ENCODE measurements at places on chromosomes 1 and 21.

DNA sequence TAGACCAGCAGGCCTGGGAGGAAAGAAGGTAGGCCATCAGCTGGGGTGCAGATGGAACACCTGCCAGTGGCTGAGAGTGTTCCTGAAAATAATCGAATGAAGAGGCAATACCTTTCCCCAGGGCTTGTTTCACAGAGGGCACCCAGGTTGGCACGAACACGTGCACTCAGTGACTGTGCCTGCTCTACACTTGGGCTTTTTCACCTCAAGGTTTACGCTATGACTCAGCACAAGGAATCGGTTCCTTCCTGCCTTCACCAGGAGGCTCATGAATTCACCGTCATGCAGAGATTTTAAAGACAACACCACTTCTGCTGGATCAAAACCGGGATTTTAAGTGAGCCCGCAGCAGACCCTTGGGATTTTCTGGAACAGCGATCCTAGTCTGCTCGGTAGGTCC, 118.5 kb upstream of the ADAR start:
- no peak for DNase-seq

DNA sequence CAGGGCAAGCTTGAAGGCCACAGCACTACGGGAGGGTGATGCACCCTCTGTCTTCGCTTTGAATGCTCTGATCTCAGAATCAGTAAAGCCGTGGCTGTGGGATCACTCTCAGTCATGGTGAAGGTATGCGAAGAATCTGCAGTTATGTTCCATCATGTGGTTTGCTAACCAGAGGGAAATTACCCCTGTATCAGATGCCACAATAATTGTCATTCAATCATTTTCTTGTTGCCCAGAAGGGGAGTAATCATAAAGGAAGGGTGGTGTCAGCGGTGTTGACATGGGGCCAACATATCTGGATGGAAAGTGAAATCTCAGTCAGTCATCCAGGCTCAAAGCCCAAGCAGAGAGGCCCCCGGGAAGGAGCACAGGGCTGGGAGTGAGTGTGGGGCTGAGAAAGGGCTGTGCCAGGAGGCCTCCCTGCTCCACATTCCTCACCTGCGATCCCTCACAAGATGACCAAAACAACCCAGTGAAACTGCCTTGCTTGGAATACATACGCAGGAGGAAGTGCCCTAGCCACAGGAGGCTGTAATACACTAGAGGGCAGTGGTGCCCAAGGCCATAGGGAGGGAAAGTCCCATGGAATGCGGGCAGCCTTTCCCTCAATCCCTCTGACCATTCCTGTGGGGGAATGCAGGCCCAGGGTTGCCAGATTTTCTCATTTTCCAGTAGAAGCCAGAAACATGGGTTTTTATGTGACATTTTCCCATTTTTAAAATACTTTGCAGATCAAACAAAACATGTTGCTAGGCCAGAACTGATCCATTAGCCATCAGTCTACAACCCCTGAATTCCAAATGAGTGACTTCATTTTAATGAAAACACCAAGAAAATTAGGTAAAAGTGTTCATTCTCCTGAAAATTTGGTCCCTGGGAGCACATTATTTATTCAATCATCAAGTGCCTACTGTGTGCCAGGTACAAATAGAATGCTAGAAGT, 95.7 kb upstream of the VANGL1 start:
- DNase-seq = no peak

DNA sequence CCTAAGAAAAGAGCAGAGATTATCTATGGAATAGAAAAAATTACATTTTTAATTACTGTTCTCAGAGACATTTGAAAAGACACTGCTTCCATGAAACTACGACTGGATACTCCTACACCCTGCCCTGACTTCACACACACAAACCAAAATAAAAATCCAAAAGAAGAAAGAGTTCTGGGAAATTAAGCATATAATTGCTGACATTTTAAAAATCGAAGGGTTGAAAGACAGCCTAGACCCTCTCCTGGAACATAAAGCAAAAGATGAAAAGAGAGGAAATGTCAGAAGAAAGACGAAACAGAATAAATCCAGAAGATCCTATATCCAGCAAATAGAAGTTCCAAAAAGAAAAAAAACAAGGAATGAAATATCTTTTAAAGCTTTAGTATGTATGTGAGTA, 32.8 kb upstream of the EEIG2 start:
- no peak for DNase-seq

DNA sequence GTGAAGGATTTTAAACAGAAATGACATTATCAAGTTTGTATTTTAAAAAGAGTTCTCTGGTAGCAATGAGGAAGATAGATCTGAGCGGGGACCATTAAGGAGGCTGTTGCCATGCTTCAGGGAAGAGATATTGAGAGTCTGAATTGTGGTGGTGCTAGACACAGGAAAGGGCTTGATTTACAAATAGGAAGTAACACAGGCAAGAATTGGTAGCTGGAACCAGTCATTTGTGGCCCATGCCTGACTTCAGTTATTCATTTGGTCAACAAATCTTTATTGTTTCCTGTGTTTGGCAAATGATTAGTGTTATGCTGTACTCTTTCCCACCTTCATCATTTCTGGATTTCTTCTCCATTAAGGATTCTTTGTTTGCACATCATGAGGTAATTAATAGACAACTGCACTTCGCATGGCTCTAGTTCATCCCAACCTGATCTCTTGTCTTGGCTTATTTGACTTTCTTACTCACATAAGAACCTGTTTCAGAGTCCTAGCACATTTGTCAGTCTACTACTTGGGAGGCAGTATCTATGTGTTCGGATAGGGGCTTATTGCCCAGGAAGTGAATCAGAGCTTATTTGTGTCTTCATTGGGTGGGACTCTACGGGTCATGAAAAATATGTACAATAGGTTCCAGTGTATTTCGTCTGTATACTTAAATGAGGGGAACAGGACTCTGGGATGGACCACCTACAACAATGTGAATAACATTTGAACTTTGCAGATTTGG, 32.3 kb downstream of the EEIG2 start:
- DNase-seq = no peak

DNA sequence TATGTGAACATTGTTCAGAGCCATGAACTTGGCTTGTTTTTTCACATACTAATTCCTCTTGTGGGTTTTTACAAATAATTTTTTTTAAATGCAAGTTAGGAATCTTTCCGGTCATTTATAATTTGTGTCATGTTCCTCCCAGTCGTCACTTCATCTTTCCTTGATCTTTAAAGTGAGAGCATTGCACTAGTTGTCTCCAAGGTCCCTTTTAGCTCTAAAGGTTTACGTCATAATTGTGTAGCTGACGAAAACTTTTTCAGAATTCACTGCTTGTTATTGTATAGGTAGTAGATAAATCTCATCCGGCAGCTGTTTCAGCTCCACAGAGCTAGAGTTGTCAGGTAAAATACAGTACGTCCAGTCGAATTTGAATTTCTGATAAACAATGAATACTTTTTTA, 33.6 kb downstream of the SOAT1 start:
- no peak for DNase-seq

GRCh38 chr1:88802950-88803349, 88.4 kb downstream of the GTF2B start:
- no peak for DNase-seq

DNA sequence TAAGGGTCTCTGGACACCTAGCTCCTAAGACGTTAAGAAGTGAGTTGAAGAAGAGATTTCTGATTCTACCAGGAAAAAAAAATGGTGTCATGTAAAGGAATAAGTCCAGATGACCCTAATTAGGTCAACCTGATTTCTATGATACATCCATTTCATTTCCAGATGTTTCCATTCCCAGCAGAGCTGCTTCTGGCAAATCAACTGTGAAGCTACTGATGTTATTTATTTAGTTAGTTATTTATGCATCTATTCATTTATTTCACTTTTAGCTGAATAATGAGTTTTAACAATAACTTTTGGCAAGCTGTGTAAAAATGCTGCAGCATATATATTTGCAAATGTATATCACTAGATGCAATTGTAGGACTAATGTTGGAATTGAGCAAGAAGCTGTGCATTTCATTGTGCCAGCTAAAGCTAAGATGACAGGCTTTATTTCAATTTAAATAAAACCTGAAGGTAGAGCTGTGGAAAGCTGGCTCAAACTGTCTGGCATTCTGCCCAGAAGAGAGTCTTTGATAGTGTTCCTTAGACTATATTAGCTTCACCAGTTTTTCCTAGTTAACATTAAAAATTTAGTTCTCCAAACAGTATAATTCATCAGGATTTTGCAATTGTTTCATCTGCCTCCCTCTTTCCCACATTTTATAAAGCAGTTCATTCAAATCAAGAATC, 1164.4 kb upstream of the ADGRL4 start:
- DNase-seq = no peak

GRCh38 chr1:182714546-182714945, 30.2 kb upstream of the RGS8 start:
- no peak for DNase-seq

Measured in activated CD8-positive, alpha-beta memory T cell treated with anti-CD3 and anti-CD28 coated beads for 24 hours (primary cell).